ENCODE measurements at places on chromosomes 12 and 14.

- DNase-seq, result no peak
Measured at GRCh38 chr12:116397148-116397547, 119.7 kb upstream of the MED13L start.

DNA sequence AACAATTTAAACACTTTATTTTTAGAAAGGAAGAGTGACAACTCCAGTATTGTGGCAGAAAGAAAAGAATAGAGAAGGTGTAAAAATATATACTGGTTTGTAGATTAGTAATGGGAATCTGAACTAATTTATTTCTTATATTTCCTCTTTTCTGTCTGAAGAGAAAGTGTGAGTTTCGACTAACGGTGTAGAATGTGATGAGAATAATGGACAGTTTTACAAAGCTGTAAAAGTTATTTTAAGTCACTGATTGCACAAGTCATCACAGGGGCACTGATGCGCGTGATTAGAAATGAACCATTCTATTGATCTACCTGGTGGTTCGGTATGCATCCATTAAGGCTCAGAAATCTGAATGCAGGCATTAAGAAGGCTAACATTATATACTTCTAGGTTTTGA lies 158.5 kb upstream of the ATXN7L3B start:
- no peak for DNase-seq

DNA sequence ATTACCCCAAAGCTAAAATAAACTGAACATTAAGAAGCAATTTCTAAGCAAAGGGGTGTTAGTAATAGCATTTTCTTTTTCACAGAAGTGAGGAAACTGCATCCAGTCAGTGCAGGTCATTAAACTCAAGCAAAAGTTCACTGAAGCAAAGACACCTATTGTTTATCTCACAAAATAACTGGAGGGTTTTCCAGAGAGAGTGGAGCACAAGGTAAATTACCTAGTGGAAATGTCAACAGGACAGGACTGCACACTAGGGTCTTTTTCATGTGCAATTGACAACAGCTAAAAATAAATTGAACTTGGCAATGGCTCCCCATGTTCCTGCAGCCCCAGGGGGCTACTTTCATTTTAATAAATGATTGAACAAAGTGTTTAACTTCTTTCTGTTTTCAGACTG lies 742.0 kb downstream of the GALC start:
- no peak for DNase-seq

DNA sequence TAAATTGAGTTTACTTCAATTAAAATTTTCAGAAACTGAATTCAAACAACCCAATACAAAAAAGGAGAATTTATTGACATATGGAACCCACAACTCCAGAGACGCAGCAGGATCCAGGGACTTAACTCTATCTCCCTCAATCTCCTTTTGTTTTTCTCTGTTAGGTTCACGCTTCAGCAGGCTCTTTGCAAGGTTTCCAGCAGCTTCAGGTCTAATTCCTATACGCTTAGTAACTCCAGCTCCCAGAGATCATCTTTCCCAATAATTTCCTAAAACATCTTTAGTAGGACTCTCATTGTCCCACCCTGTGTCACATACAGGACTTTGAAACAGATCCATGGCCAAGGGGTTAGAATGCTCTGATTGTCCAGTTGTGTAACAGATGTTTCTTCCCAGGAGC lies 175.2 kb downstream of the RMST start:
- DNase-seq, result no peak

GRCh38 chr14:101761881-101762529 lies 496 bp downstream of the PPP2R5C start:
- DNase-seq, result peak; percentile 27

- DNase-seq, result no peak
Measured at GRCh38 chr14:69475194-69475818, 9.2 kb upstream of the PLEKHD1 start.

DNA sequence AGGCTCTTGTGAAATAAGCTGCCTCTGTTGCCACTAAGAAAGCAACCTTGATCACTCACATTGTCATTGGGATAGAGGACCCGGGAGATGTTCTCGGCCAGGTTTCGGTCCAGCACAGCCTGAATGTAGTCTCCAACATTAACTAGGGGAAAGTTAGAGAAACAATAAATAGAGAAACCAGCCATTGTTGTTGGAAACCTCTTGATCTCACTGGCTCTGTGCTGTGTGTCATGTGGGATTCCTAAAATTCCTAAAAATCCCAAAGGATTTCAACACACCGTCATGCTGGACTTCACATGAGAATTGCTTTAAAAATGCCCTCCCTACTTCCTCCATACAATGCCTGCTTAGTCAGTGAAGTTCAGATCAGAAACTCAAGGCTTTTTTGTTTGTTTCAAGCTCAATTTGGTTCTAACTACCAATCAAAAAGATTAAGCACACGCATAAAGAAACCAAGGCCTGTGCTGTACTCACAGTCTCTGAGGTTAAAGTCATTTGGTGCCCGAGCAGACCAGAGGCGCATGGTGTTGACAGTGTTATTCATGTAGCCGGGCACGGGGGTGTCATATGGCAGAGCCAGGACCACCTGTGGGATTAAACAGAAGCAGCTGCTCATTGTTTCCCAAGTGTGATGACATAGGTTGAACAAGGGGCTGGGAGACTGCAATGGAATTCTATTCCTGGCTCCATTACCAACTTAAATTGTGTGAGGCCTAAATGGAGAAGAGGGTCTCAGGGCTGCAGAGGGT lies 23.6 kb downstream of the PYGL start:
- DNase-seq, result no peak

DNA sequence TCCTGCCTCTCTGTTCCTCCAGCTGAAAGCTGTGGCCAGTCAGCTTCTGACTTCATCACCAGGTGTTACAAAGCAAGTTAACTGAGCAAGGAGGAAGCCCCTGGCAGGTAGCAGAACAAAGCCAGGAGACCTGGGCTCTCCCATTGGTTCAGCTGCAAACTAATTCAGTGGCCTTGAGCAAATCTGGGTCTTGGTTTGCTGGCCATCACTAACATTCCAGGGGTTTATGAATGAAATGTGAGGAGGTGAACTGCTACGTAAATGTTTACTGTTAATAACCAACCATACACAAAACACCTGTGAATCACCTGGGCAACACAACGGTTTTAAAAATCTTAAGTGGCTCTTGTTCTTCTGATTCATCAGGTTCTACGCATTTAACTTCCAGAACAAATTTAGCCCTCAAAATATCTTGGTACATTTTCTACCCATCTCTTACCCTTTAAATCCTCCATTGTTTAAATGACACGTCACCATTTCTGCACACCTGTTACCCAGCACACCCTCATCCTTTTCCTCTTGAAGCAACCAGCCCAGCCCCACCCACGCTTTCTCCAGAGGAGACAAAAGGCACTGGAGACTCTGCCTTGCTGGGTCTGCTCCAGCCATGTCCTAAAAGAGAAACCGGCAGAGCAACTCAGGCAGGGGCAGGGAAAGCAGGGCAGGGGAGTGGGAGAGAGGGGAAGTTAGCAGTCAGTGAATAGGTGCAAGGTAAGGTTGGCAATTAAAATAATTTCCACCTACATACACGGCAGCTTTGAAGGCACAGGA lies 49.3 kb upstream of the TSPAN11 start:
- no peak for DNase-seq

DNA sequence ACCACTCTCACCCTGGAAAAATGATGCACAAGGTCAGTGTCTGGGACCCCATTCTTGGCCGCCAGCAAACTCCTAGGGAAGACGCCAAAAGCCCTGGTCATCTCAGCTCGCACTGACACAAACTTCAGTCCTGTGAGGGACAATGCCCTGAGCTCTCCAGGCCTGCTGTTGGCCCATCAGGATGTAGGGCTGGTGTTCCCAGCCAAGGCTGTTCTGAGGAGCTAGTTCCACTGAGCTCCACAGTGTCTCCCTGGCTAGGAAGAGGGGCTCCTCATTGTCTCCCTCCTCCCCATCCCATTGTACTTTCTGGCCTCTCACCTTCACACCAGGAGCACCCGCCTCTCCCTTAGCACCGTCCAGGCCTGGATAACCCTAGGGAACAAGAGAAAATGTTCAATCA lies 10.8 kb downstream of the COL2A1 start:
- DNase-seq, result no peak

DNA sequence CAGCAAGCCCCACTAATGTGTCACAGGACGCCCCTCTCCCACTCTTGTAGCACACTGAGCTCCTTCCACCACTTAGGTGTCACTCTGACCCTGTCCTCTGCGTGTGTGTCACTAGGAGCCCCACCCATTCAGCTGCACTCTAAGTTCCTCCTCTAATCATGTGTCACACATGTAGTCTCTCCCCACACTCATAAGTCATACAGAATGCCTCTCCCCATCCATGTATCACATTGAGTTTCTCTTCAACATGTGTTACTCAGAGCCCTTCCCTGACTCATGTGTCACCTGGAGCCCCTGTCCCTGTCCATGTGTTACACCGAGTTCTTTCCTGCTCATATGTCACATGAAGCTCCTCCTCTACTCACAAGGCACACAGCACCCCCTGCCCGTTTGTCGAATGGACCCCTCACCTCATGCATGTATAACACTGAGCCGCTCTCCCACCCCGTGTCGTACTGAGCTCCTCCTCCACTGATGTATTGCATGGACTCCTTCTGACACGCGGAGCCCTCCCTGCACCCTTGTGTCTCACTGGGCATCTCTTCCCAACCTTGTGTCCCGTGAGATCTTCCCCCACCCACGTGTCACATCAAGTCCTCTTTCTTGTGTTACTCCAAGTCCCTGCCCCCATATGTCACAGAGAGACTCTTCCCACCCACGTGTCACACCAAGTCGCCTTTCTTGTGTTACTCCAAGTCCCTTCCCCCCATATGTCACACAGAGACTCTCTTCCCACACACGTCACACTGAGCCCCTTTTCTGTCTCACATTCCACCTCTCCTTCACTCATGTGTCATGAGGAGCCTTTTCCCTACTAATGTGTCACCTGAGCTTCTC lies 31.0 kb downstream of the RTL1 start:
- no peak for DNase-seq

DNA sequence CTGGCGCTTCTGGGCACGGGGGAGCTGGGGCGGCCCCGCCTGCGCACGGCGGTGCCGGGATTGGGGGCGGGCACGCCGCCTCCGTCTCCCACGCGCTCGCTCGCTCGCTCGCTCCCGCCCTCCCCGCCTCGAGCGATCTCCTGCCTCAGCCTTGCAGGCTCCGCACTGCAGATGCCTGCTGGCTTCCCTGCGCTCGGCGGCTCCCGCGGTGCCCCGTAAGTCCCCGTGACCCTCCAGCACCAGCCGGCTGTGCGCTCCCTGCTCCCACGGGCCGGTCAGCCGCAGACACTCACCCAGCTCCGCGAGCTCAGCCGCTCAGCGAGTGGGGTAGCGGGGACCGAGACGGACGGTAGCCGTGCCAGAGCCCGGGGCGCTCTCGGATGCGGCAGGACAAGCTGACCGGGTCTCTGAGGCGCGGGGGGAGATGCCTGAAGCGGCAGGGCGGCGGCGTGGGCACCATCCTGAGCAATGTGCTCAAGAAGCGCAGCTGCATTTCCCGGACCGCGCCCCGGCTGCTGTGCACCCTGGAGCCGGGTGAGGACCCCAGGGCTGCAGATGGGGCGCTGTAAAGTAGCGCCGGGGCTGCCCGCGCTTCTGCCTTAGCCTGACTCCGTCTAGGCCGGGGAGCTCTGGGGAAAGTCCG lies at the start of gene TBC1D30:
Gene TBC1D30, plus strand, starts transcription at position 148 of the 643 bp plus-strand sequence. Its CDS starts 233 bp downstream, at position 381.
- DNase-seq, result peak; percentile 39

- DNase-seq, result no peak
Measured at GRCh38 chr12:129190827-129191226, 337.5 kb downstream of the GLT1D1 start.

DNA sequence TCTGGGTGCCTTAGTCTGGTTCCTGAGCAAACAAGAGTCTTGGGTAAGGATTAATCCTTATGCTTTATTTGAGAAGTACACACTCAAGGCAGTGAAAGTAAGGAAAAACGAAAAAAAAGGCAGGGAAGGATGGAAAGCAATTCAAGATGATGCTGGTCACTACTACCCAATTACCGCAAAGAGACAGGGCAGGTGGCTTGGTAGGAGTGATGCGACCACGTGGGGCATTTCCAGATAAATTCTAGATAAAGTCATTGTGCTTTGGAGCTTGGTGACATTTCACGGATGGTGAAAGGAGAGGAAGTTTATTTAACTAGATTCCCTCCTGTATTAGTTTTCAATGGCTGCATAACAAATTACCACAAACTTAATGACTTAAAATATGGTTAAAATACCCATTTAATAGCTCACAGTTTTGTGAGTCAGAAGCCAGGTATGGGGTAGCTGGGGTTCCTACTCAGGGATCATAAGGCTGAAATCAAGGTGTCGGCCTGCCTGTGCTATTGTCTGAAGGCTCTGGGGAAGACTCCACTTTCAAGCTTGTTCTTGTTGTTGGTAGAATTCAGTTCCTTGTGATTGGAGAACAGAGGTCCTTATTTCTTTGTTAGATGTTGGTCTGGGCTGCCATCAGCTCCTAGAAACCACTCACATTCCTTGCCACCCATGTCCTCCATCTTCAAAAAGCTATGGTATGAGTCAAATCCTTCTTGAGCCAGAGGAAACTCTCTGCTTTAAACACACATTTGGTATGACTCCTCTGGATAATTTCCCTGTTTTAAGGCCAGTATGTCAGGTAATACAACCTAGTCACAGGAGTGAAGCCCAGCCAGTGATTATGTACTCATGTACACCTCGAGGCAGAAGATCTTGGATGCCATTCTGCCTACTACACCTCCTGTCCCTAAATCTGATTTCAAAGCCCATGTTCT lies 5.6 kb upstream of the HMGA2 start:
- DNase-seq, result no peak

- DNase-seq, result no peak
Measured at GRCh38 chr14:73740618-73741326, 26.6 kb upstream of the PNMA1 start.

DNA sequence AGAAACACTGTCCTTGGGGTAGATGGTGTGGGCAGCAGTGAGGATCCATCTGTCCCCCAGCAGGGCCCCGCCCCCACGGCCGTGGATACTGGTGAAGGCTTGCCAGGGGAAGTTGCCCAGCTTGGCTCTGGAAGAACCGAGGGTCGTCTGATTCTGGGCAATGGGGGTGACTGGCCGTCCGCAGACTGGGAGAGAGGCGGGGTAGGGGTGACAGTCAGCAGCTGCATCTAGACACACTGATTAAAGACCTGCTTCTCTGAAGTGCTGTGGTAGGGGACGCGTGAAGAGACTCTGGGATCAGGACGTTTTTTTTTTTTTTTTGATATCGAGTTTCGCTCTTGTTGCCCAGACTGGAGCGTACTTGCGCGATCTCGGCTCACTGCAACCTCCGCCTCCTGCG lies 4.7 kb upstream of the C1R start:
- DNase-seq, result no peak

GRCh38 chr12:7994731-7995205 lies 37.7 kb upstream of the FOXJ2 start:
- DNase-seq, result no peak

GRCh38 chr14:62179367-62180018 lies 417.3 kb downstream of the SNAPC1 start:
- DNase-seq, result no peak

DNA sequence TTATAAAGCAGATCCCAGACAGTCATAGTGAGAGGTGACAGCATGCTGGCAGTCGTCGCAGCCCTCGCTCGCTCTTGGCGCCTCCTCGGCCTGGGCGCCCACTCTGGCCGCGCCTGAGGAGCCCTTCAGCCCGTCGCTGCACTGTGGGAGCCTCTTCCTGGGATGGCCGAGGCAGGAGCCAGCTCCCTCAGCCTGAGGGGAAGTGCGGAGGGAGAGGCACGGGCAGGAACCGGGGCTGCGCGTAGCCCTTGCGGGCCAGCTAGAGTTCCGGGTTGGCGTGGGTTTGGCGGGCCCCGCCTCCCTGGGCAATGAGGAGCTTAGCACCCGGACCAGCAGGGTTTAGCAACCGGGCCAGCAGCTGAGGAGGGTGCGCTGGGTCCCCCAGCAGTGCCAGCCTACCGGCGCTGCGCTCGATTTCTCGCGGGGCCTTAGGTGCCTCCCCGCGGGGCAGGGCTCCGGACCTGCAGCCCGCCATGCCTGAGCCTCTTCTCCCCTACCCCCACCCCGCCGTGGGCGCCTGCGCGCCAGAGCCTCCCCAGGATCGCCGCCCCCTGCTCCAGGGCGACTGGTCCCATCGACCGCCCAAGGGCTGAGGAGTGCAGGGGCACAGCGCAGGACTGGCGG lies 451.2 kb upstream of the DCN start:
- DNase-seq, result no peak
